Upper lobe of left lung (tissue), 6 donors: ENCODE measurements at places on chromosomes 16 and 17.

- no peak overlapping the region for H3K4me3 ChIP-seq
- no peaks in the 10 kb centered on the region for H3K27me3 ChIP-seq
- H3K27ac ChIP-seq = no peak overlapping the region
- no peaks in the 10 kb centered on the region for H3K4me1 ChIP-seq
- no peak for DNase-seq
Observed at GRCh38 chr17:33816036-33816435, 439.0 kb upstream of the CCL2 start.

DNA sequence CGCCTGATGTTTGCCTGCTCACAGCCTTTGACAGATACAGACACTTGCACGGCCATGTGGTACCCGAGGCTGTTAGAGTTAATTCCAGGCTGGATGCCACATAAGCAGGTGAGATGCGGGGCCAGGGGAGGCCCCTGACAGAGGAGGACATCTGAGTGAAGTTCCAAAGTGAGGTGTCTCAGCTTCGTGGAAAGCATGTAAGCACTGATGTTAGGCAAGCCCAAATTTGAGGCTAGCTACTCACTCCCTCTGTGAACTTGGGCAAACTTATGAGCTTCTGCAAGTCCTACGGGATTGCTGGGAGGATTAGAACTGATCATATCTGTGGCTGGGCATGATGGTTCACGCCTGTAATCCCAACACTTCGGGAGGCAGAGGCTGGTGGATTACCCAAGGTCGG is 39.3 kb upstream of the MARCHF10 start:
- no peaks in the 10 kb centered on the region for H3K4me1 ChIP-seq
- H3K27ac ChIP-seq = no peak overlapping the region
- no peaks in the 10 kb centered on the region for H3K36me3 ChIP-seq
- no peak for DNase-seq

- peaks cover 2% of the 10 kb centered on the region for H3K36me3 ChIP-seq
- no peak overlapping the region for H3K4me3 ChIP-seq
- no peak overlapping the region for H3K27ac ChIP-seq
- H3K4me1 ChIP-seq = no peaks in the 10 kb centered on the region
Observed at GRCh38 chr17:65963179-65963578, 228.8 kb downstream of the CEP112 start.

- DNase-seq = peak; percentile 41
- H3K27ac ChIP-seq = no peak overlapping the region
- H3K4me1 ChIP-seq = peaks cover 10% of the 10 kb centered on the region
- H3K36me3 ChIP-seq = no peaks in the 10 kb centered on the region
- no peaks in the 10 kb centered on the region for H3K27me3 ChIP-seq
- no peak overlapping the region for H3K4me3 ChIP-seq
Observed at GRCh38 chr17:82985973-82986372, 93.4 kb upstream of the METRNL start.

DNA sequence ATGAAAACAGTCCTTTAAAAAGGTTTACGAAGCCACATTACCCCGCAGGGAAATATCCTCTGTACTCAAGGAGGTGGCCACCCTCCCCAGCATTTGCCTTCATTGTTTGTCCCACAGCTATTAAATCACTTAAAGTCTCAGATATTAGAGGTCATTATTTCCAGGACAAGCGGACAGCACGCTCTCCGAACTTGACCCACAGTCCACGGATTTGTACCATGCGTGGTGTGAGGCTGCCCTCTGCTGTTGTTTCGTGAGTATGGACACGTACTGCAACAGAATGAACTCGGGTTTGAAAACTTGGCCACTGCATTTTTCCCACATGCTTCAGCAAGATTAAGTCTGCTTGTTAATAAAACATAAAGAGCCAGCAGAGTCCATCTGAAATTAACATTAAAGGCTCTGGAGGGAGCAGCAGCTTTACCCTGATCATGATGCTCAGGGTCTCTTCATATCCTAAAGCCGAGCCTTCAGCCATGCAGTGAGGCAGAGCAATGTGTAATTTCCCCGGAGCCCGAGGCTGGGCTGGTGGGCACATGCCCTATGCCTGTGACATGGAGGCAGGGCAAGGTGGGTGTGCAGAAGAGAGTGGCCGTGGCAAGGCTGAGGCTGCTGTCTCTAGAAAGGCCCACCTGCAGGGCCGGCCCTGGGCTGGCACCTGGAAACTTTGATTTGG is 19.7 kb downstream of the MEAK7 start:
- no peak for DNase-seq
- no peak overlapping the region for H3K4me3 ChIP-seq
- no peaks in the 10 kb centered on the region for H3K27me3 ChIP-seq
- H3K4me1 ChIP-seq = no peaks in the 10 kb centered on the region

DNA sequence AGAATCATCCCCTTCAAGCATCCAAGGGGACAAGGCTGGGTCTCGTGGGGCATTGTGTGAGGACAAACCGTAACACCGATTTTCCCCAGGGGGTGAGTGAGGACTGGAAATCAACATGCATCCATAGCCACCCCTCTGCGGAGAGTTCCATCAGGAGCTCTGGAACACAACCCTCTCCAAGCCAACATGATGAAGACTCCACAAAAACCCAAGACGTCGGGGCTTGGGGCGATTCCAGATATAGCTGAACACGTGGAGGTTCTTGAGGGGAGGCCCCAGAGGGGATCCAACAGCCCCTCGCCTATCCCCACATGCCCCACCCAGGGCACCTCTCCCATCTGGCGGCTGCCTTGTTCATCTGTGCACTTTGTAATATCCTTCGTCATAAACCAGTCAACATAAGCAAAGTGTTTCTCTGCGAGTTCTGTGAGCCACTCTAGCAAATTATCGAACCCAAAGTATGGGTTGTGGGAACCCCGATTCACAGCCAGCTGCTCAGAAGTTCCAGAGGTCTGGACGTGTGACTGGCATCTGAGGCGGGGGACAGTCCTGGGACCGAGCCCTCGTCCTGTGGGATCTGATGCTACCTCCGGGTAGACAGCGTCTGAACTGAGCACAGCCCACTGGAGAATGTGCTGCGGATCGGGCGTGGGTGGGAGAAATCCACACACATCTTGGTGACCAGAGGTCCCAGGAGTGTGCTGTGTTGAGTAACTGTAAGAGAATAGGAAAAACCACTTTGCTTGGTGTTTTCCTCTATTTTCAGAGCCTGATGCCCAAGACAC is 55.5 kb downstream of the RPH3AL start:
- no peaks in the 10 kb centered on the region for H3K36me3 ChIP-seq
- no peaks in the 10 kb centered on the region for H3K27me3 ChIP-seq
- no peak for DNase-seq
- H3K4me3 ChIP-seq = no peak overlapping the region

DNA sequence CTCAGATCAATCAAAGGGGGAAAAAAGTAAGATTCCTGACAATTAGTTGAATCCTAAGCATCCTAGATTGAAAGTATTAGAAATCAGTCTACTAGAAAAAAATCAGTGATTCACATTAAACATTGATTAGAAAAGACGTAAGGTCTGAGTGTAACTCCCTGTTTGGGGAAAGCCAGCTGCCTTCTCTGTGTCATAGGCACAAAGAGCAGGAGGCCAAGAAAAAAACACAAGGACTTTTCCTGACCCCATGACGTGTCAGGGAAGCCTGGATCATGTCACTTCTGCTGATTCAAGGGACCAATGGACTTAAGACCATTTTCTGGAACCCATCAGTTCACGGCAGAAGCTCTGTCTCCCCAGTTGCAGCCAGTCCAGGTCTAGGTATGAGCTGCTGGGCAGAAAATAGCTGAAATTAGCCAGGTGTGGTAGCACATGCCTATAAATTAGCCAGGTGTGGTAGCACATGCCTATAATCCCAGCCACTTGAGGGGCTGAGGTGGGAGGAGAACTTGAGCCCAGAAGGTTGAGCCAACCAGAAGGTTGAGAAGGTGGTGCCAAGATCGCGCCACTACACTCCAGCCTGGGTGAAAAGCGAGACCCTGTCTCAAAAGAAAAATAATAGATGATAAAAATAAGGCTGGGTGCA is 35.9 kb downstream of the RANBP10 start:
- no peak overlapping the region for H3K27ac ChIP-seq
- no peak overlapping the region for H3K4me3 ChIP-seq
- H3K27me3 ChIP-seq = no peaks in the 10 kb centered on the region
- H3K36me3 ChIP-seq = no peaks in the 10 kb centered on the region

DNA sequence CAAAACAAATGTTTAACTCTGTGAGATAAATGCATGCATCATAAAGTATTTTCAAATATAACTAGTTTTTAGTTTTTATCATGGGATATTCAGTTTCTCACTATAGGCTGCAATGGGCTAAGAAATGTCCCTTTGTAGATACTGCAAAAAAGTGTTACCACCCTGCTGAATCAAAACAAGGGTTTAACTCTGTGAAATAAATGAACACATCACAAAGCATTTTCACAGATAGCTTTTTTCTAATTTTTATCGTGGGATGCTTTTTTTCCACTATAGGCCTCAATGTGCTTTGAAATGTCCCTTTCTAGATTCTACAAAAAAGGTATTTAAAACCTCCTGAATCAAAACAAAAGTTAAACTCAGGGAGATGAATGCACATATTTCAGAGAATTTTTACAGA is 541.1 kb downstream of the KCNJ18 start:
- DNase-seq = no peak
- H3K4me1 ChIP-seq = no peaks in the 10 kb centered on the region
- H3K36me3 ChIP-seq = no peaks in the 10 kb centered on the region
- H3K4me3 ChIP-seq = no peak overlapping the region
